ENCODE measurements at places on chromosomes 3 and 15.

GRCh38 chr15:59741274-59741906 is 52.3 kb upstream of the BNIP2 start:
- no peak for DNase-seq

DNA sequence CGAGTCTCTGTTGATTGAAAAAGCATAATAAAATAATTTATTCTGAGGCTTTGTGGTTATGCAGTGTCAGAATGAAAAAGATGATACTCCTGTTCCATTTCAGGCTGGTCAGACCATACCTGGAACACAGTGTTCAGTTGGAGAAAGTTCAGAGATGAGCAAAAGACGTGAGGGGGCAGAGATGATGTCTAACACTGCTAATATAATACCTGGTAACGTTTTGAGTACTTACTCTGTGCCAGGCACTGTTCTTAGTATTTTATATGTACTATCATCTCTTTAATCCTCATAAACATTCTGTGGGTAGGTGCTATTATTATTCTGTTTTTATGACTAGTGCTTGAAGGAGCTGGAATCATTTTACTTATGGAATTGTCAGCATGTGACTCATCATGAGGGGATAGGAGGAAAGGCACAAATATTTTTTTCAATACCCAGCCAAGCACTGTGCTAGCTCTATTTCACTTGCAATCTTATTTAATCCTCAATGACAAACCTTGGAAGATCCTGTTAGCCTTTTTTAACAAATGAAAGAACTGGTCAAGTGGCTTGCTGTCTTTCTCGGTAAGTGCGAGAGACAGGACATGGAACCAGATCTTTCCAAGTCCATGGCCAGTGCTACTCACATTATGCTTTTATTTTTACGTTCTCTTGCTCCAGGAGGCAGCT is 31.8 kb downstream of the IQGAP1 start:
- DNase-seq = no peak

GRCh38 chr3:124760601-124761000 is 30.3 kb downstream of the UMPS start:
- no peak for DNase-seq

DNA sequence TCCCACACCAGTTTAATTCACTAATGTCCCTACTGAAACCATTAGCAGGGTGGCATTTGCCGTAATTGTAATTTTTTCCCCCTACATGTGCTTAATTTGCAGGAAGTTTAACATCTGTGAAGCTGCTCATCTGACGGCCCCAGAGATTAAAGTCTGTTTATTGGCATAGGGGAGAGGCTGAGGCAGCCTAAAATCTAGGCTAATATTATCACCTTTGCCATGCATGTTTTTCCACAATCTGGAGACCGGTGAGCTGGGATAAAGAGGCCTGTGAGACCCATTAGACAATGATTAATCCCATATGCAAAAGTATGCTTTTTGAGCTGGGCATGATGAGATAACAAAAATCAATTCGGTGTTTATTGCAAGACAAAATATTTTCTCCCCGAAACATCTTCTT is 561.2 kb upstream of the ALCAM start:
- DNase-seq = no peak

- no peak for DNase-seq
These were observed 297.3 kb downstream of the MECOM start for GRCh38 chr3:169365993-169366915.

GRCh38 chr15:58471348-58471747 is 39.6 kb downstream of the LIPC start:
- no peak for DNase-seq

GRCh38 chr3:144362126-144362525 is 390.5 kb downstream of the DIPK2A start:
- no peak for DNase-seq

GRCh38 chr3:197545101-197545500 is 10.7 kb downstream of the BDH1 start:
- DNase-seq = no peak

- DNase-seq = no peak
These were observed 22.7 kb downstream of the ERICH6 start for GRCh38 chr3:150681057-150681456.

DNA sequence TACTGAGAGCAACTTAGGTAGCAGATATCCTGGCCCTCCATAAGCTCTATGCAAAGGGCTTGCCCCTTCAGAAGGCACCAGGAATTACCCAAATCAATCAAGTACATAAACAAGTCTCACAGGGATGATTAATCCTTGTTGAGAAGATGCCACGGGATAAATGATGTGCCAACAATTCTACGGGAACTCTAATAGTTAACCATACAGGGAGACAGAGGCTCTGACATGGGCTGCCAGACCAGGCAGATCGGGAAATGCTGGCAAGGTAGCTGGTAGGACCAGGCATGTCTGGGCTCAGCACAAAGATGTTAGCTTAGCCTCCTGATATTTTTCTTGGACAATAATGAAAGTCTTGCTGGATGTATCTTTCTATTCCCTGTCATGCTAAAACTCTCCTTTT is 249.3 kb upstream of the THBS1 start:
- DNase-seq = no peak

DNA sequence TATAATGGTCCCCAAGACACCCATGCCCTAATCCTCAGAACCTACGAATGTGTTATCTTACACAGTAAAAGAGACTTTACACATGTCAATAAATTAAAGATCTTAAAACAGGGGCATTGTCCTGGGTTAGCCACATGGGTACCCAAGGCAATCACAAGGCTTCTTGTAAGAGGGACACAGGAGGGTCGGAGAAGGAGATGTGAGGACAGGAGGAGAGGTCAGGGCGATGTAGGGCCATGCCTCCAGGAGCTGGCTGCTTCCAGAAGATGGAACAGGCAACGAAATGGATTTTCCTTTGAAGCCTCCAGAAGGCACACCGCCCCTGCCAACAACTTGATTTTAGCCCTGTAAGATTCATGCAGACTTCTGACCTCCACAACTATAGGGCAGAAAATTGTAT is 262.7 kb downstream of the MEX3B start:
- DNase-seq = no peak

DNA sequence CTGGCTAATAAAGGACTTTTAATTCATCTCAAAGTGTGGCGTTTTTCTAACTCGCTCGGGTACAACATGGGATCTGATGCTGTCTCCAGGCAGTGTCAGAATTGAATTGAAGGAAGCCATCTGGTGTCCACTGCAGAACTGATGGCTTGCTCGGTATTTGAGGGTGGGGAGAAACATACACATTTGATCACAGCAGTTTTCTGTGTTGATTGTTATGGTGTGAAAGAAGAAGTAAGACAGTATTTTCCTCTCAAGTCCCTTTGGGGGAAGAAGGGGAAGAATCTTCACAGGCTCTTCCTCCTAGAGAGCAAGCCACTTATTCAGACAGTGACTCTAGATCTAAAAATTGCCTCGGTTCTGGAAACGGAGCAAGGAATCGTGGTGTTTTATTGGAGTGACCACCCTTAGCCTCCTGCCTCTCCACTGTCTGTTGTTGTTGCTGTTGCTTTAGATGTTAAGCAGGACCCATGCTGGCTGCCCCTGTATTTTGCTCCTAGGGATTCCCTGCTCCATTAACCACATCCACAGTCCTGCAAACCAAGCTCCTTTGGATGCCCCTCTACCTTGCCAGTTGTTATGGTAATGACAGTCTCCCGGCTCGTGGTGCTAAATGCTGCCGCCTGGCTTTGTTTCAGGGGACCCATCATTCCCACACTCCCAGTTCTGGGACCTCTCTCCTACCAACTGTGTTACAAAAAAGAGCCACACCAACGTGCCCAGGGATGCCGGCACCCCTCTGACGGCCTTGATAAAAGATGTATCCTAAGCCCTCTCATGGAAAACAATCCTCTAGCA is 15.3 kb upstream of the MCCC1 start:
- no peak for DNase-seq

Data from progenitor cell of endocrine pancreas (in vitro differentiated cells).